ENCODE measurements at places on chromosomes 7 and 10.

DNA sequence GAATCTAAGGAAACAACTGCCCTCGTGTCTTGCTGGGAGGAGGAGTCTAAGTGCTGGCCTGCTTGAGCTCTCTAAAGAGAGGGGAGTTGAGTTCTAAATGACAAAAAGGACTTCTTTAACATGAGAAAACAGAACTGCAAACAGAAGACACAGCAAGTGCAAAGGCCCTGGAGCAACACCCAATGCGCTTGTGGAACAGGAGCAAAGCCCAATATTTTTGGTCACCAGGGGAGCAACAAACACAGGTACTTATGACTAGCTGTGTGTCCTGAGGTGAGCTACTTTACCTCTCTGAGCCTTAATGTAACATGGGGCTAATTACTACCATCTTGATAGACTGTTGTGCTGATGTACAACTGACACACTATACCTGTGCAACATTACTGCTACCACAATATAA lies 634.3 kb downstream of the PARD3 start:
- DNase-seq = no peak

DNA sequence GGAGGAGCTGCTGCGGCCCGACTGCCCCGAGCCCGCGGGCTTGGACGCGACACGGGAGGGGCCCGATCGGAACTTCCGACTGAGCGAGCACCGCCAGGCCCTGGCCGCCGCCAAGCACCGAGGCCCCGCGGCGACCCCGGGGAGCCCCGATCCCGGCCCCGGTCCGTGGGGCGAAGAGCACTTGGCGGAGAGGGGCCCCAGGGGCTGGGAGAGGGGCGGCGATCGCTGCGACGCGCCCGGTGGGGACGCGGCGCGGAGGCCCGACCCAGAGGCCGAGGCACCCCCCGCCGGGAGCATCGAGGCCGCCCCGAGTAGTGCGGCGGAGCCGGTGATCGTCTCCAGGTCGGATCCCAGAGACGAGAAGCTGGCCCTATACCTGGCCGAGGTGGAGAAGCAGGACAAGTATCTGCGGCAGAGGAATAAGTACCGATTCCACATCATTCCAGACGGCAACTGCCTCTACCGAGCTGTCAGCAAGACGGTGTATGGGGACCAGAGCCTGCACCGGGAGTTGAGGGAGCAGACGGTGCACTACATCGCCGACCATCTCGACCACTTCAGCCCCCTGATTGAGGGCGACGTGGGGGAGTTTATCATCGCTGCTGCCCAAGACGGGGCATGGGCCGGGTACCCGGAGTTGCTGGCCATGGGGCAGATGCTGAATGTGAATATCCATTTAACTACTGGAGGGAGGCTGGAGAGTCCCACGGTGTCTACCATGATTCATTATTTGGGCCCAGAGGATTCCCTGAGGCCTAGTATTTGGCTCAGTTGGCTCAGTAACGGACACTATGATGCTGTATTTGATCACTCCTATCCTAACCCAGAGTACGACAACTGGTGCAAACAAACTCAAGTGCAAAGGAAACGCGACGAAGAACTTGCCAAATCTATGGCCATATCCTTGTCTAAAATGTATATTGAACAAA lies 1.4 kb downstream of the OTUD1 start:
- DNase-seq = no peak

- no peak for DNase-seq
These were observed 529.4 kb upstream of the IGFBP3 start for GRCh38 chr7:46450425-46450824.

DNA sequence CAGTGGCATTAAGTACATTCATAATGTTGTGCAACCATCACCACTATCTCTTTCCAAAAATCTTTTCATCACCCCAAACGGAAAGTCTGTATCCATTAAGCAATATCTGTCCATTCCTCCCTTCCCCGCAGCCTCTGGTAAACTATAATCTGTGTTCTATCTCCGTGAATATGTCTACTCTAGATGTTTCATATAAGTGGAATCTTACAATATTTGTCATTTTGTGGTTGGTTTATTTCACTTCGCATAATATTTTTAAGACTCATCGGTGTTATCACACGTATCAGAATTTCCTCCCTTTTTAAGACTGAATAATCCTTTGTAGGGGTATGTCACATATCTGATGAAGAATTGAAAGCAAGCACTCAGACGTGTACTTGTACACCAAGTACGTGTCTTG lies 86.0 kb upstream of the FGFR2 start:
- DNase-seq = no peak

DNA sequence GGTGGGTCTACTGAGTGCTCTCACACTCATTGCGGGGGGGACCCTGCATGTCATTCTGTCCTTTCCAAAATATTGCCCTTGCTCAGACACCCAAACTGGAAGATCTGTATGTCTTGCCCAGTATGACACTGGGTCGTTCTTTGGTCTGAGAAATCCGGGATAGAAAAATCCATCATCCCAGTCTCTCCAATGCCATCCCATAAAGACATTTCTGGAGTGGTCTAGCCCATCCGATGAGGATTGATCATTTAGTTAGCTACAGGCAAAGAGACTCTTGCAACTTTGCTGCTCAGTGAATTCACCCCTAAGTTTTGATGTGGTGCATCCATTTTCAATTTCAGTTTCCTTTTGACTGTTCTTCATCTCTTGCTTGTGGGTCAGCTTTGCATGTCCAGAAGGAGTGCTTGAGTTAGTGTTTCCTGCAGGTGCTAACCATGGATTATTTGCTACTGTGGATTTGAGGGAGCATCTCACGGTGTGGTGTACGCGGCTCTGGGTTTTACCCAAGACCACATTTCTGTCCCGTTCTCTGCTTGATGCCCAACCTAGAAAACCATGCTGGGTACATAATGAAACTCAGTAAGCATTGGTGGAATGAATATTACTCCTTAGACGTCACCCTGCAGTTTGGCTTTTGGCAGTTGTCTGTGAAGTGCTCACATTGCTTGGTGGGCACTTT lies 247.0 kb upstream of the MKI67 start:
- DNase-seq = no peak

DNA sequence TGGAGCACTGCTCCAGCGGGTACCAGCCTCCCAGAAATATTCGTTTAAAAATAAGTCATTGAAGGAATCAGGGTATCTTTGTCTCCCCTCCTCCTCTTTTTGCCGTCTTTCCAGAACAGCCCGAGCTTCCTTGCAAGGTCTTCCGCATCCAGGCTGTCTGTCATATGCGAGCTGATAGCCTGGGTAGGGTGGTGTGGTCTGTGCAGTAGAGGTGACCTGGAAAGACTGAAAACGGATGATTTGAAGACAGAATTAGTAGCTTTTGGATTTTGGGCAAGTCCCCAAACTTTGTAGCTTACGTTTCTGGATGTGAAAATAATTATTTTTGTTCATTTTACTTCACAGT lies 480 bp downstream of the VPS50 start:
- DNase-seq = no peak

DNA sequence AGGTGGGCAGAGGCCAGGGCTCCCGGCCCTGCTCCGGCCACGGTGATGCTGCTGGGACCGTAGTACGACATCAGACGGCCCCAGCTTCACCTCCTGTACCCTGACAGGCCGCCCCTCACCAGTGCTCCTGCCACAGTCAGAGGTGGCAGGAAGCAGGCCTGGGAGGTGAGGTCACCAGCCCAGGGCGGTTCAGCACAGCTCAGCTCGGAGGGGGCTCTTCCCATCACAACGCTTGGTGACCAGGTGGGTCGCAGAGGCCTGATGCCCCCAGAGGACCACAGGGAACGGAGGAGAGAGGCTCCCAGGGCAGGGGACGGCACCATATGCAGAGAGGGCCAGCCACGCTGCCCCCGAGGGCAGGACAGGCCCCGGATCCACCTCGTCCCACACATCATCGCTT lies 8.8 kb downstream of the MICALL2 start:
- no peak for DNase-seq

DNA sequence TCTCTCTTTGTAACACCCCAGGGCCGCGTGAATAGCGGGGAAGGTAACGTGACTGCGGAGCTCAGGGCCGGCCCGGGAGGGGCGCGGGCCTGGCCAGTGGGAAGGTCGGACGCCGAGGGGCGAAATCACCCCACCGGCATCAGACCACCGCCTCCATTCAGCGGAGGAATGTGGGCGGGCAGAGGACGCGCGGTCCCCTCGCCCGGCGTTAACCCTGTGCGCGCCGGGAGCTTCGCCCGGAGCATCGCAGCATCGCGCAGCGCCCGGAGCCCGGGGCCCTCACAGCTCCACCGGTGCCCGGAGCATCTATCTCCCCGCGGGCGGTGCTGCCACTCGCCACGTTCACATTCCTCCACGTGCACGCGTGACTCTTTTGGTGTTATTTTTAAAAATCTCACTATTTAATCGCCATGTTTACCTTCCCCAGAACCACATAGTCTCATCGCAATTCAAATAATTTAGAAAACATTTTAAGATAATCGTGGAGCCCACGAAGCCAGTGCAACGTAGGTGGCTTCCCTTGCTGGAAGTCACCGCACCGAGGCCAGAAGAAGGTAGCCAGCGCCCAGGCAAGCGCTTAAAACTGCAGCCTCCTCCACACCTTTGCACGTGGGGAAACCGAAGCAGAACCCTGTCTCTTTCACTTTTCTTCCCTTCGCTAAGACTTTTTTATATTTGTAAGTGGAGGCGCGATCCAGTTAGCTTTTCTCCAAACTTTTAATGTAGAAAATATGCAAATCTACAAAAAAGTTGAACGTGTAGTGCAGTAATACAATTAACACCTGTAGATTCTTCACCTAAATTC lies 21.8 kb downstream of the FGFBP3 start:
- DNase-seq = no peak

- no peak for DNase-seq
These were observed 8.4 kb downstream of the SLC26A5 start for GRCh38 chr7:103437623-103438022.

GRCh38 chr7:16651396-16652239 lies 5.6 kb downstream of the BZW2 start:
- no peak for DNase-seq

- no peak for DNase-seq
These were observed 4.0 kb upstream of the MINPP1 start for GRCh38 chr10:87500646-87501048.

DNA sequence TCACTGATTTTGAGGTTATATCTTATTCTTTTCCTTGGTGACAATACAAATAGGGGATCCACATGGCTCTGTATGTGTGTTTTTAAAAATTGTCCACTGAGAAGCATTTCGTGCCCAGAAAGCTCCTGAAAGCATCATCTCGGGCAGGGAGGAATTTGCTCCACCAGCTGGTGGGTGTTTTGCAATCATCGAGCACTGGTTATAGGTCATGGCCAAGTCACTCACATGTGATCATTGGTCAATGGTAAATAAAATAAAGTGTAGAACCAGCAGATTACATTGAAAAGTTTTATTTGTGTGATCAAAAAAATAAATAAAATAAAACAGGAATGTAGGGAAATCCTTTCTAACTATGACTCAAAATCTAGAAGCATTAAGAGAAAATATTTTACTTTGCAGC lies 23.0 kb upstream of the SNX13 start:
- no peak for DNase-seq

DNA sequence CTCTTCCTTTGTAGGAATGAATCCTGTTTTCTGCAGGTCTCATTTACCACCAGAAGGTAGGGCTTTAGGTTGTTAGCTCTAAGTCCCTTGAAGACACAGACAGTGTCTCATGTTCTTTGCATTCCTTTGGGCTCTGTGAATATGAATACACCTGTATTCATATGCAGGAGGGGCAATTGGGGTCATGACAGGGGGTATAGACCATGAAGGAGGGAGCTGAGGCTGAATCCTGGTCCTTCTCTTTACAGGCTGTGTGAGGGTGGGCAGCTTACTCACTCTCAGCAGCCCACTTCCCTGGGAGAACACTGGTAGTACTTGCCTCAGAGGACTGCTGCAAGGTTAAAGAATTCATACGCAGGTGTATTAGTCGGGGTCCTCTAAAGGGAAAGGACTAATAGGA lies 267.2 kb upstream of the MGMT start:
- no peak for DNase-seq

DNA sequence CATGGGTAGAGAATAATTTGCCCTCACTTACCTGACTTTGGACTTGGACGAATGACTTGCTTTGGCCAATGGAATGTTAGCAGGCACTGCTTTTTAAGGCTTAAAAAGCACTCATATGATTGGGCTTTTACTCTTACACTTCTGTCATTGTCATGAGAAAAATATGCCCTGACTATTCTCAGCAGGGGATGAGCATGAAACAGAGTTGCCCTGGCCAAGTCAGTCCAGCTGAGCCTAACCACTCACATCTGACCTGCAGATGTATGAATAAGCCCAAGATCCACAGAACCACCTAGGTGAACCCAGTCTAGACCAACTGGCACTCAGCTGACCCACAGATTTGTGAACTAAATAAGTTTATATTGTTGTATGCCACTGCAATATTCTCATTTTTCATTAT lies 573.5 kb downstream of the TNS3 start:
- no peak for DNase-seq

- DNase-seq = no peak
These were observed 75.2 kb downstream of the PPP1R3C start for GRCh38 chr10:91557651-91558111.

- DNase-seq = no peak
These were observed 71.9 kb upstream of the DUSP5 start for GRCh38 chr10:110425684-110426293.

DNA sequence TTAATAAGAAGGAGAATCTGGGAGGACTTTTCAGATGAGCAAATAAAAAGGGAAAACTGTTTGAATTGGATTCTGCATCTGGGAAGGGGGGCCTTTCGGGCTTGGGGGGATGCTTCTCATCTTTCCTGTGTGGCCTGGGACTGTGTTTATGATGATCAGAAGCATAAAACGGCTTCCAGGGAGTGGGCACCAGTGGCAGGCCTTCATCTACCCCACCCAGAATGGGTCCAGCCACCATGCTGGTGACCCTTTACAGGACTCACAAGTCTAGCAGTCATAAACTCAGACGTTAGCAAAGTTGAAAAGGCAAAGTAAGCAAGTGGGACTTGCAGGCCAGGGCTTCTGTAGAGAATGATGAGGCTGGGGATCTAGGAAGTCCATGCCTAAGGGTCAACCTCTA lies 198.3 kb upstream of the ZMIZ1 start:
- no peak for DNase-seq

- DNase-seq = no peak
These were observed 5.1 kb upstream of the CYTH3 start for GRCh38 chr7:6277476-6277875.

DNA sequence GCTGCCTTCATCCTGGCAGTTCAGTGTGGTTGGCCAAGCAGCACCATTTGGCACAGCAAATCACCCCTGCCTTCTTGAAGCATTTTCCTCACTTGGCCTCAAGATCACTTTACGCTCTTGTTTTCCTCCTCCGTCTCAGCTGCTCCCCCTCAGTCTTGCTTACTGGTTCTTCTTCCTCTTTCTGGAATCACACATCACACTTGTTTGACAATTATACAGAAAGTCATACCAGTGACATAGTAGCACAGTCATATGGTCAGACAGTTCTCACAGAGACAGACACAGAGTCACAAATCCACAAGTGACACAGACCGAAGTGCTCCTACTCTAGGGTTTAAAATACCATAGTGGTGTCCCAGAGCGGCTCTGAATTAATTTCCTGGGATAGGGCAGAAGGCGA lies 43.8 kb upstream of the ARL4A start:
- no peak for DNase-seq

GRCh38 chr7:92751902-92752901 lies 84.2 kb downstream of the CDK6 start:
- DNase-seq = no peak

Measured in stimulated activated CD8-positive, alpha-beta memory T cell treated with anti-CD3 and anti-CD28 coated beads, Interleukin-4, amount 100 ng/mL, for 4 hours (primary cell).